ENCODE measurements at places on chromosomes 7 and 10.

- no peak for DNase-seq
Observed at GRCh38 chr7:47211519-47211973, 370.4 kb downstream of the TNS3 start.

GRCh38 chr10:85665681-85666080, 700.9 kb downstream of the GRID1 start:
- DNase-seq: no peak

GRCh38 chr10:3406556-3406955, 234.0 kb upstream of the PITRM1 start:
- DNase-seq: no peak

GRCh38 chr7:31443457-31443856, 70.4 kb upstream of the ITPRID1 start:
- DNase-seq: no peak

DNA sequence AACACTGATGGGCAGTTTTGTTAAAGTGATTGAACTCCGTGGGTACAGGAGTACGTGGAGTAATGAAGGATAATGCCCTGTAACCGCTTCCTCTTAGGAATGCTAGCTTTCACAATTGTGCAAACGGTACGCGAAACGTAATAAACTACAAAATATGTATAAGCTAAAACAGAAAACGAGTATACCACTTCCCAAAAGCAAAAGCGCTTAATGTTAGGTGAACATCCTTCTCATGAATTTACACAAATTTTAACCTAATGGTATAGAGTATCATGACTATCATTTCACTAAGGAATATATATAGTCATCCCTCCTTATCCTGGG, 395 bp upstream of the ZNF25 start:
- DNase-seq: no peak

DNA sequence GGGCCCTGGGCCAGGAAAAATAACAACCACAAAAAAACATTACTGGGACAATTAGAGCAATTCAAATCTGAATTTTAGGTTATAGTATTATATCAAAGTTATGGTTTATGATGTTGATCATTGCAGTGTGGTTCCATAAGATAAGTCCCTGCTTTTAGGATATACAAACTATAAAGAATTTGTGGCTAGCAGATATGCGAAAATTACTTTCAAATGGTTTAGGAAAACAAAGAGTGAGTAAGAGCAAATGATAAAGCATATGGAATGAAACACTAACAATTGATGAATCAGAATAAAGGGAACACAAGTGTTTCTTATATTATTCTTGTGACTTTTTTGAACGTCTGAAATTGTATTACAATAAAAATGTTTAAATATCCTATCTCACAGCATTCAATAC, 64.4 kb upstream of the HECTD2 start:
- DNase-seq: no peak

- no peak for DNase-seq
Observed at GRCh38 chr7:72035266-72035665, 376.9 kb downstream of the CALN1 start.

- no peak for DNase-seq
Observed at GRCh38 chr10:97372233-97372875, 28.8 kb downstream of the RRP12 start.

DNA sequence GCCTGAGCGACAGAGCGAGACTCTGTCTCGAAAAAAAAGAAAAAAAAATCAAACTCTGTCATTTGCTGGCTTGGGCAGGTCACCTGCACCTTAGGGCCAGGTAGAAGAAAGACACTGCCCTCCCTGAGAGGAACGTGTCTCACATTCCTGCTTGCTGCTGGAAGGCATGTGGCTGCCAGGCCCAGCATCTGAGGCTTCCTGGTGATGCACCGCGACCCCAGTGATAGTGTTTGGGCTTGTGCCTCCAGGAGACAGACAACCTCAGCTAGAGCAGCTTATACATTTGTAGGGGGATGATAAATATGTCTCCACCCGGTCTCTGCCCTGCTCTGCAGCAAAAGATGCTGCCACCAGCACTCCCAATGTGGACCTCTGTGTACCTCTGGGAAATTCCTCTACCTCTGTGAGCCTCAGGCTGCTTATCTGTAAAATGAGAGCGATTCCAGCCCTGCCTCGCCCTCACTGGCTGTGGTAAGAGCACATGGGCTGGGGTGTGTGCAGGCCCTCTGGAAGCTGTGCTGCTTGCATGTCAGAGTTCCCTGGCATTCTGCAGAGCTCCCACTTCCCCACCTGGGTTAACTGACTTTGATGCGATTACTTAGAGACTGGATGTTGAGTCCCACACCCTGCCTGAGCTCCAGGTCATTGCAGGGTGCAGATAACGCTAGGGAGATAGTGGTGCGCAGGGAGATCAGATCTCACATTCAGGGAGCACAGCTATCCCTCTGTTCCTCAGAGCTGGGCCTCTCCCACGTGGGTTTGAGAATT, 19.9 kb downstream of the SLC29A3 start:
- no peak for DNase-seq

- DNase-seq: no peak
Observed at GRCh38 chr7:28165261-28165660, 15.3 kb downstream of the JAZF1 start.

DNA sequence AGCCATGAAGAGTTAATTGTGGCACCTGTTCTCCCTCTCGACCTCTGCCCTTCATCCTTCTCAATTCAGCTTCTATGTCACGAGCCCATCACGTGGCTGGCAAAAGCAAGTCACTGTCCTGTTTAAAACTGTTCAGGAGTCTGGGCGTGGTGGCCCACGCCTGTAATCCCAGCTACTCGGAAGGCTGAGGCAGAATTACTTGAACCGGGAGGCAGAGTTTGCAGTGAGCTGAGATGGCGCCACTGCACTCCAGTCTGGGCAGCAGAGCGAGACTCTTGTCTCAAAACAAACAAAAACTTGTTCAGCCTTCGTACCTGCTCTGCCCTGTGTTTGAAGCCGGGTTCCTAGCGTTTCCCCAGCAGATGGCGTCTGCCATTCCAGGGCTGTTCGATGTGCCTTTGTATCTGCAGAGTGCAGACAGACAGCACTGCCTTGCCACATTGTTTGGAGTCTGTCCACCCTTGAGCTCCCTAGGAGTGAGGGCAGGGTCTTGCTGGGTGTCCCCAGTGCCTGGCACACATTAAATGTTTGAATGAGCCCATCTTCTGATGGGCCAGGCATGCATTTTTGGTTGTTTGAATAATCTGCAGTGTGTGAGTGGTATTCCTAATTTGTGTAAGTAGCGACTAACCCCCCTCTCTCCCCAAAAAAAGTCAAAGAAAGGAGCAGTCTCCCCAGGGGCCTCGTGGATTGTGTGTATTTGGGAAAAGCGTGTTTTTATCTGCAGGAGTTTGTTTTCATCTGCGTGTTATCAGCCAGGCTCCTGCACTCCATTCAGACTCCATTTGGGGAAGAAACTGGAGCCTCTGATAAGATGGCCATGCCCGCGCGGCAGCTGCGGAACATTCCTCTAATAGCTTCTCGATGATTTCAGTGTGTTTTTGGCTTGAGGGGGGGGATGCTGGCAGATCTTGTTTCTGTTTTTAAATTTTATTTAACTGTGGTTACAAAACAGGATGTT, 61.2 kb downstream of the DNAJB6 start:
- no peak for DNase-seq

DNA sequence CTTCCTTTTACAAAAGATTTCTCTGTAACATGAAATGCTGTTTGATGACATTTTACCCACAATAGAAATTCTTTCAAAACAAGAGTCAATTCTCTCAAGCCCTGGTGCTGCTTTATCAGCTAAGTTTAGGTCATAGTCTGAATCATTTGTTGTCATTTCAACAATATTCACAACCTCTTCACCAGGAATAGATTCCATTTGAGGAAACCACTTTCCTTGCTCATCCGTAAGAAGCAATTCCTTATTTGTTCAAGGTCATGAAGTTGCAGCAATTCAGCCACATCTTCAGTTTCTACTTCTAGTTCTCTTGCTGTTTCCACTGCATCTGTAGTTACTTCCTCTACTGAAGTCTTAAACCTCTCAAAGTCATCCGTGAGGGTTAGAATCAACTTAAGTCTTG, 315.3 kb downstream of the TYW1 start:
- DNase-seq: no peak

DNA sequence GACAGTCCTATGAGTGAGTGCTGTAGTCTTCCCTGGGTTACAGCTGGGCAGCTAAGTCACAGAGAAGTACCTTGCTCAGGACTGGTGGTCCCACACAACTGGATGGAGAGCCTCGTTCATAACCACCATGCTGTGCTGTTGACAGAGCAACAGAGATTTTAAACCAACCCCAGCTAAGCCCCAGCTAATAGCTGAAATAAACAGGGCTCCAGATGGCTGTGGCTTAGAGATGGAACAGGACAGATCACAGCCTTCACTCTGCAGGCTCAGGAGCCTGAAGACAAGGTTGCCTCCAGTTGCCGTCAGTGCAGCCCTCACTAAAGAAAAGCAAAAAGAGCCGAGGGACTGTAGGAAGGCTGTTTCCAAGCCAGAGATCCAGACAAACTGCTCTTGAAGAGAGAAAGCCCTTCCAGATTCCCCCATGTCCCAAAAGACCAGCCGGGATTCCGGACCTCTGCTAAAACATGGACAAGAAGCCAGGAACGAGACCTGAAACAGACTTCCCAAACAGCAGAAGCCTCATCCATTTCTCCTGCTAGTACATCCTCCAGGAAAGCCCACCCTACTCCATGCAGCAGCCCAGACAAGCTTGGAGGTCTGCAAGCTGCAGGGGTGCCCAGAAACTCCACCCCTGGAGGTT, 4.2 kb downstream of the HTRA1 start:
- DNase-seq: no peak

DNA sequence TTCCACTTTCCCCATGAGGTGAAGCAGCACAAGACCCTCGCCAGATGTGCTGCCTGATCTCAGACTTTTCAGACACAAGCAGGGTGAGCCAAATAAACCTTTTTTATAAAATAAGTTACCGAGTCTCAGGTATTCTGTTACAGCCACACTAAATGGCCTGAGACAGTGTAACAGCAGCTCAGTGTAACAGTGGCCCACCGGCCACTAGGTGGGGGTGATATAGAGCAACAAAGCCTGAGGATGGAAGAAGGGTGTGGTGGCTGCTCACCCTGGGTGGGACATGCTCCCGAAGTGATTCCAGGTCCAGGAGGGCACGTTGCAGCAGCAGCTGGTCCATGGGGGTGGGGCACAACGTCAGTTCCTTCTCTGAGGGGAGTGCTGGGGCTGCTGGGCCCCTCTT, 44.6 kb downstream of the BMS1 start:
- DNase-seq: peak; percentile 62

DNA sequence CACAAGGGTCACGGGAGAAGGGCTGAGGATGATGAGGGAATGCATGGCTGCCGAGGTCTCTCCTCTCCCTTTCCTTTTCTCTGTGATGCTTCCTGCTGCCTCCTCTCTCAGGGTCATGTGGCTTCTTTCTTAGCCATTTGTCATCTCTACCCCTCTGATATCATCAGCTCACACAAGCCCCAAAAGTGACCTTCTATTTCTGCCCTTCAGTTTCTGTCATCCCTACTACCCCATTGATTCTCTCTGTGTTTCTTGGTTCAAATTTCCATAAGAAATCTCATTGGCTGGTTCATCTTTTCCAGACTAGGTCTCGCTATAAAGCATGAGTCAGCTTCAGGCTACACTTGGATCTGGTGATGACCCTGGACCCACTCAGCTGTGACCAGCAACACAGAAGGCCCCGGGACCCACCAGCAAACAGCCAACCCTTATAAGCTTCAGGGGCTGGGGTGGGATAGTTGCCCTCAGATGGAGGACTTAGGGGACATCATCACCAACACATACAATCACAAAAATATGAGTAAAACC, 284.3 kb downstream of the SKAP2 start:
- no peak for DNase-seq

GRCh38 chr10:121131014-121131413, 279.9 kb downstream of the WDR11 start:
- no peak for DNase-seq

GRCh38 chr10:42150428-42151061, 487.8 kb downstream of the ZNF33B start:
- no peak for DNase-seq

DNA sequence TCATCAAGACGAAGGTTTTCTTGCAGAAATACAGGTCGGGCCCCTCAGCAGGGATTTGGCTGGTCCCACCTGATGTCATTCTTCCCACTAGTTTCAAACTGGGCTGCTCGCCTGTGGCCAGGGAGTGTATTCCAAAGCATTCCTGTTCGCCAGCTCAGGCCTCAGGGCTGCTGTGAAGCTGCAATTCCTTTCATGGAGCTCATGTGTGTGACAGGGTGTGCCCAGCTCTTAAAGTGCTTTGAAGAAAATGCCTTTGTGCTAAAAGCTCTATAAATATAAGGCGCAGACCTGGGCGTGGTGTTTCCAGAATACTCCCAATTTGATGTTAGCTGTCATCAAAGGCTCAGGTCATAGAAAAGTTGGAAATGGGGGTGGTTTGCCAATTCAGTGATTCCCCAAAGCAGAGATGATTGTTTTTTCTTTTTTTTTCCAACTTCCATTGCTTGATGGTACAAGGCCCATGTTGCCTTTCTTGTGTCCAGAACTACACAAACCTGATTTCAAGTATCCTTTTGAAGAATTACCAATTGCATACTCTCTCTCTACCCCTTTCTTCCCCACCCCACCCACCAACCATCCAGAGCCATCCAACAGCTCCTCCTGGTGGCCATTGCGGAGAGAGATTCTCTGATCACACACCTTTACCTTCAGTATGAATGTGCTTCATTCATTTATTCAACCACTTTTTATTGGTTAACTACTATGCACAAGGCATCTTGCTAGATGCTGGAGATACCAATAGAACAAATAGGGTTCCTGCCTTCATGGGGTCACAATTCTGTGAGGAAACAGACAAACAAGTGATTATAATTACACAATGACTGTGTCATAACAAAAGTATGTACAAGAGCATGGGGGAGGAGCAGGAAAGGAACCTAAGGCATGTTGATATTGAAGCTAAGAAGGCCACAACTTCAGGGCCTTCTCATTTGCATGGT, 297.3 kb upstream of the LYZL1 start:
- peak; percentile 83 for DNase-seq

DNA sequence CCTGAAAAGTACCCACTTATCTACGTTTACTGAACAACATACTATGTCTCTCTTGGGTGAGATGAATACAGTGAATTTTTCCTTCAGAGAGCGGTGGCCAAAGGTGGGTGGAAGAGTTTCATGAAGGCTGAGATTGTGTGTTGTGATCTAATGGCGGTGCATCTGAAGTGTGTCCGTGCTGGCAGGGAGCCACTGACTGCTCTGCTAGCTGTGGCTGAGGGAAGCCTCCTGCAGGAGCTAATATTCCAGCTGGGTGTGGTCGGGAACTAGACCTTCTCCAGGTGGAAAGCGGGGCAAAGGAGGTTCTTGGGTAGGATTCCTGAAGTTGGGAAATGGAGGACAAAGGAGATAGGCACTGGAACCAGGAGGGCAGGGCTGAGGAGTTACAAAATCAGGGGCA, 69.2 kb upstream of the GRB10 start:
- DNase-seq: no peak

DNA sequence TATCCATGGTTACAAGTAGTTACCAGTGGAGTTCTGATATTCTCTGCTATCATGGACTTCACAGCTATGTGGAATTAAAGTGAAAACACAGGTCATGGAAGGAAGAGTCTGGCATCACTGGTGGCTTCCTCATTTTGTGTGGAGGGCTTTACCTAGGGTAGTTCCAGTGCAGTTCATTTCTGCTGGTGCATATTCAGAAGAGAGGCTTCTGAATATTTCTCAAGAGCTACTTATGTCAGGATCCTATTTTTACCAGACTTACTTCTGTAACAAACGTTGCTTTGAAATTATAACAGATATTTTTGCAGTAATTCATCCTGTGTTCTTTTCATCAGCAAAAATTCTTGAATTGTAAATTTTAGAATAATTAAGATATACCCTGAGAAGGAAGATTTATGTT, 236.5 kb upstream of the NPSR1 start:
- DNase-seq: no peak

All from H1 (cell line).